ENCODE measurements at places on chromosomes 3 and 15.

DNA sequence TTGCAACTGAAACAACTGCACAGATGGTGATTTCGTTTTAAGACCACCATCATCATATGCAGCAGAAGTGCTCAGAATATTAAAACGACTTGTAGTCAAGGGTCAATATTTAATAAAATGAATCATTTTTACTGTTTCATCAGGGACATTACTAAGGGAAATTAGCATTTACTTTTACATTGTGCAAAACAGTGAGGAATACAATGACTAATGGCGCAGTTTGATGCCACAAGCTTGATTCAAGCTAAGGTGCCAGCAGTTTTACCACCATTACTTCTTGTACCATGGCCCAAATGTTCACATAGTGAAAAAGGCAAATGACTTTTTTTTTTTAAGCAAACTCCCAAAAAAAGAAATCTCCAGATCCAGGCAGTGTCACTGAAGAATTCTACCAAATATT lies 277.4 kb upstream of the CHRNA7 start:
- no peak for DNase-seq

- no peak for DNase-seq
Observed at GRCh38 chr15:59616379-59616778, 4.8 kb downstream of the GCNT3 start.

DNA sequence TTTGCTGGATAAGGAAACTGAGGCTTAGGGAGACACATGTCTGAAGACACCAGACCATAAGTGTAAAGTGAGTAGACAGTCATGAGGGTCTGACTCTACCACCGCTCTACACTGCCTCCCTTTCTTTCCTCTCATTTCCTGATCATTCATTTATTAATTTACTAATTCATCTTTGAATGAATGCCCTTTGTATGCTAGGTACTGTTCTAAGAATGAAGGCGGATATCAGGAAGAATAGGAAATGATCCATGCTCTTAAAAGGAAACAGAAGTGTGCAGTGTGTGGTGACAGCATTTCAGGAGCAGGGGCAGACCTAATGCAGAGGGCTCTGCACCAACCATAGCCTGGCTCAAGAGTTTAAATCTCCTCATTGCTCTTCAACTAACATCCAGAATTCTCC lies 31.8 kb upstream of the PSMD6 start:
- DNase-seq = no peak

DNA sequence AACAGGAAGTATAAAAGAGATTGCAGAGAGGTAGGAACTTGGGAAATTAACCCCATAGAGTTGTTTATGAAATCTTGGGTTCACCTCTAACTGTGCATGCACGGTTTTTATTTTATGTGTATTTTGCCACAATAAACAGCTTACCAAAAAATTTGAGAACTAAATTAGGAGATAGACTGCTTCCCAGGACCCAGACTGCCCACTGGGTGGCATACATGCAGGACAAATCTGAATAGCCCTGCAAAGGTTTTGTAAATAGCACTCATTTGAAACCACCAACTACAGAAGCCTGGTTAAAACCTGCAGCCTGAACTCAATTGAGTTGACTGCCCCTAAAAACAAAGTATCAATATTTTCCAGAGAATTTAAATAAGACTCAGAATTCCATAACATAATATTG lies 96.4 kb upstream of the SLCO2A1 start:
- no peak for DNase-seq

- DNase-seq = no peak
Observed at GRCh38 chr3:143824735-143825385, 23.4 kb downstream of the SLC9A9 start.

- DNase-seq = no peak
Observed at GRCh38 chr15:86840996-86841395, 761.3 kb downstream of the AGBL1 start.

- DNase-seq = no peak
Observed at GRCh38 chr3:183868796-183869195, 15.9 kb downstream of the PARL start.

DNA sequence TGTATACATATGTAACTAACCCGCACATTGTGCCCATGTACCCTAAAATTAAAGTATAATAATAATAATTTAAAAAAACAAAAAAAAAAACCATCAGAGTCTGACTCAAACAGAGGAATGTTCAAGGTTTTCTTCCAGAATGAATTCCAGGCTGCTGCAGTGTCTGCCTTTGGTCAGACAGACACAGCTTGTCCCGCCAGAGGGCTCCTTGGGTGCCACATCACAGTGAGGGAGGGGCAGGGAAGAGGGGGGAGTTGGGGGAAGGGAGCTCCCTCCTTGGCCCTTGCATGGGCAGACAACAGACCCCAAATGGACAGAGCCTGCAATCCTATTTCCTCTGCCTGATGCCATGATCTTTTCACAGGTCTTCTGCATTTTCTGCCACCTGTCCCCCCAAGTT lies 36.5 kb downstream of the ITGB5 start:
- no peak for DNase-seq

DNA sequence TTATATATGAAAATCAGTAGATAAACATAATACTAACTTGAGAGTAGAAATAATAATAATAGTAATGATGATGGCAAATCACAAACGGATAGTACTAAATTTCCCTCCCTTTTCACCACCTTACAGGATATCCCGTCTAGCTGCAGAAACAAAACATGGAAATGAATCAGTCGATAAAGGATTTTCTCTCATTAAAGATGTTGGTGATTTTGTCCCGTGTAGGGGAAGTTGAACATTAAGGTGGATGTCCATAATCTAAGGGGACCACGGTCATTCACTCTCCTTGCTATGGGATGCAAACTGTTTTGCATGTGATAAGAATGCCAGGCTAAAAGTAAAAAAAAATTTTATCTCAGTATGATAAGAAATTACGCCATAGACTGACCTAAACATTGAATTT lies 1027.7 kb upstream of the NR2F2 start:
- no peak for DNase-seq

- no peak for DNase-seq
Observed at GRCh38 chr3:151769175-151769574, 35.4 kb downstream of the AADACL2 start.

DNA sequence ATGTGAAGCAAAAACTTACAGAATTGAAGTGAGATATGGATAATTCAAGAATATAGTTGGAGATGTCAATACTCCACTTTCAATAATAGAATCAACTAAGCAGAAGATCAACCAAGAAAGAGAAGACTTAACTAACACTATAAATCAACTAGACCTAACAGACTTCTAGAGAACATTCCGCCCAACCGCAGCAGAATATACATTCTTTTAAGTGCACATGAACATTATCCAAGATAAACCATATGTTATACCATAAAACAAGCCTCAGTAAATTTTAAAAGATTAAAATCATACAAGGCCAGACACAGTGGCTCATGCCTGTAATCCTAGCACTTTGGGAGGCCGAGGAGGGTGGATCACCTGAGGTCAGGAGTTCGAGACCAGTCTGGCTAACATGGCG lies 5.5 kb upstream of the TEX55 start:
- no peak for DNase-seq

DNA sequence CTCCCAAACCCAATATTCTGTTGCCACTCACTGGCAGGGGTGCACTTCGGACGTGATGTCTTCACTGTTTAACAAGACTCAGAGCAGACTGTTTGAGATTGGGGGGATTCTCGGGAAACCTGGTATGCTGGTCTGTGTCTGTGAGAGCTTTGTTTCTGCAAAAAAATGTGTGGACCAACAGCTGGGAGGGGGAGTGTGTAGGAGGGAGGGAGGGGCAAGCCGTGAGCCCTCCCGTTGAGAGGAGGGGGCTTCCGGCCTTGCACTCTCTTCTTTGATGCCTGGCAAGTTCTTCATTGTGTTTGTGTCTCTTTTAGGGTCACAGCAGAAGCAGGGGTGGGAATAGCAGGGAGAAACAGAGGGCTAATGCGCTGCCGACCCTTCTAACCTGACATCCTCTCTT lies 74.9 kb upstream of the NDN start:
- DNase-seq = no peak

- no peak for DNase-seq
Observed at GRCh38 chr3:190345878-190346277, 23.6 kb upstream of the CLDN1 start.

DNA sequence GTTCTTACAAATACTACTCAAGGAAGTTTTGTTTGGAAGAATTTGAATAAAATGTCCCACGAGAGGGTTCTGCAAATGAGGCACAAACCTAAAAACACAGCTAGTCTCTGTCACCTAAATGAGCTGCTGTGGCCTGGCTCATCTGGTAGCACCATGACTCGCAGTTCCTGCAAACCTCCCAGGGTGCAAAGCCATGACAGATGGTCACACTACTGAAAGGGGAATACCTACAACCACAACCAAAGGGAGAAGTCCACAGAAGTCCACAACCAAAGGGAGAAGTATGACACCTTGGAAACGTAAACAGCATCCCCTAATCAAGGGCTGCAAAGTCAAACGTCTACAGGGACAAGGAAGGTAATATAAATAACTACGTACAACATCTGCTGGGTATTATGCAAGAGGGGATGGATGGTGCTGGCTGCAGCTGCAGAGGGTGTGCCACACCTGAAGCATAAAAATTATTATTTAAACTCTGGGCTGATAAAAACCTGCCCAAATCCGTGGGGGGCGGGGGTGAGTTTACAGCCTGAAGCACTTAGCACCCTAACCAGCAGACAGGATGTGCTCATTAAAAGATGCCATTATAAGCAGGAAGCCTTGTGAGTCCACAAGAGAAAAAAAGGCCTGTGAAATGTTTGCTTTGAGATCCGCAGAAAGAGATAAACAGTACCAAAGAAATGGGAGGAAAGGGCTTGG lies 184.0 kb downstream of the MAGI1 start:
- no peak for DNase-seq

- no peak for DNase-seq
Observed at GRCh38 chr15:74851960-74852359, 9.0 kb upstream of the ULK3 start.

- no peak for DNase-seq
Observed at GRCh38 chr3:77605308-77605707, 565.4 kb downstream of the ROBO2 start.

- no peak for DNase-seq
Observed at GRCh38 chr3:61547625-61548024, 13.7 kb upstream of the PTPRG start.

DNA sequence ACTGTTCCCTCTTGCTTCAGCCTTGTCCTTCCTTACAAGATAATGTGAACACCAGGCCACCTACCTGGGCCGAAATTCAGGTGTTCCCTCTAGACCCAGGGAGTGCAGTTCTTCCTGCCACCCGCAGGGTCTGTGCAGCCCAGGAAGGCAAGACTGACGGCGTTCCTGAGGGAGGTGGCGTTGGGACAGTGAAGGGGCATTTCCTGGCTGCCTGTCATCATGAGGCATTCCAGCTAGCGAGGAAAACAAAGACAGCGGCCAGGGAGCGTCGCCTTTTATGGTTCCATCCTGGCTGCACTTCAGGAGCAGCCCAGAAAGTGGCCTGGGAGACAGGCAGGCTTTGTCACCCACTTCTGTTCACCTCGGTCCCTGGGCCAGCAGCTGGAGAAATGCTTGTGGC lies 84.8 kb upstream of the WNT5A start:
- DNase-seq = no peak

- DNase-seq = no peak
Observed at GRCh38 chr3:125175295-125176078, 37.1 kb downstream of the SLC12A8 start.

GRCh38 chr15:67731112-67731721 lies 94.1 kb upstream of the SKOR1 start:
- DNase-seq = no peak

DNA sequence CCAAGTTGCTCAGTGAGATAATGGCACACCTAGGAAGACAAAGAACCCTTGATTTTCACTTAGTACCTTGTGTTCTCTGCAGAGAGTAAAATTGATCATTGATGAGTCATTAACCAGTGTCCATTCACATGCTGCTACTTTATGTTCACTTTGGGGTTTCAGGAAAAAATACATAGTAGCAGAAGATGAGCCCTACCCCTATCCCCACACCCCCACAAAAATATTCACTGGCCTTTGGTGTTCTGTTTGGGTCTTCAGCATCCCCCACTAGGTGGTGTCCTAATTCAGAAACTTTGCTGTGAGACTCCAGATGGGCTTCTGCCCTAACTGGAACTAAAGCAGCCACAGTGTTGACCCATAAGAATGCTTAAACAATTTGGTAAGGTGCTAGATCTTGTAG lies 178.8 kb downstream of the KLHL25 start:
- no peak for DNase-seq

DNA sequence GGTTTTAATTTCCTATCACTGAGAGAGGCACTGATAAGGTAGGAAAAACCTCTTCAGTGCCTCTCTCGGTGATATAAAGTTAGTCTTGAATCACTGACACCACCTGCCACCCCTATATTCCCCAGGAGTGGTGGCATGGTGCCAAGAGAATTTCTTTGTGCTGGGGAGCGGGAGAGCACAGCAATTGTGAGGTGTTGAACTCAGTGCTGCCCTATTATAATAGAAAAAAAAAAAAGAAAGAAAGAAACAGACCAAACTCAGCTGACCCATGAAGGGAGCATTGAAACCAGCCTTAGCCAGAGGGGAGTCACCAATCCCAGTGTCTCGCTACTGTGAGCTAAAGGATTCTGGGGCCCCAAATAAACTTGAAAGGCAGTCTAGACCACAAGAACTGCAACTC lies 201.4 kb upstream of the STT3B start:
- no peak for DNase-seq

DNA sequence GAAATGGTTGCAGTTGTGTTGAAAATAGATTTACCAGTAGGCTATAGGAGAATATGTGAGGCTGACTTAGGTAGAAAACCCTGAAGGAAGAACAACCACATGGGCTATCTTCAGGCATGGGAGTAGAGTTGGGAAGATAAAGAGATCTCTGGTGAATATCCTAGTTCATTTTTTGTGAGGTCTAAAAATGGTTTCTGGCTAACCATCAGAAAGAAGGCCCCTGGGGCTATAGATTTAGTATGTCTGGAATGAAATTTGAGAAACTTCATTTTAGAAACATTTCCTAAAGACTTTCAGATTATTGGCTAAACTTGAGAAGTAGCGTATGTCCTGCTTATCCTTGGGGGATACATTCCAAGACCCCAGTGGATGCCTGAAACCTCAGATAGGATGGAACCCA lies 148.2 kb downstream of the NAALADL2 start:
- DNase-seq = no peak

GRCh38 chr3:59240666-59241255 lies 190.9 kb upstream of the CFAP20DC start:
- no peak for DNase-seq

- DNase-seq = no peak
Observed at GRCh38 chr15:67406257-67406861, 114.6 kb upstream of the C15orf61 start.
